ENCODE measurements at places on chromosomes 16 and 17.

DNA sequence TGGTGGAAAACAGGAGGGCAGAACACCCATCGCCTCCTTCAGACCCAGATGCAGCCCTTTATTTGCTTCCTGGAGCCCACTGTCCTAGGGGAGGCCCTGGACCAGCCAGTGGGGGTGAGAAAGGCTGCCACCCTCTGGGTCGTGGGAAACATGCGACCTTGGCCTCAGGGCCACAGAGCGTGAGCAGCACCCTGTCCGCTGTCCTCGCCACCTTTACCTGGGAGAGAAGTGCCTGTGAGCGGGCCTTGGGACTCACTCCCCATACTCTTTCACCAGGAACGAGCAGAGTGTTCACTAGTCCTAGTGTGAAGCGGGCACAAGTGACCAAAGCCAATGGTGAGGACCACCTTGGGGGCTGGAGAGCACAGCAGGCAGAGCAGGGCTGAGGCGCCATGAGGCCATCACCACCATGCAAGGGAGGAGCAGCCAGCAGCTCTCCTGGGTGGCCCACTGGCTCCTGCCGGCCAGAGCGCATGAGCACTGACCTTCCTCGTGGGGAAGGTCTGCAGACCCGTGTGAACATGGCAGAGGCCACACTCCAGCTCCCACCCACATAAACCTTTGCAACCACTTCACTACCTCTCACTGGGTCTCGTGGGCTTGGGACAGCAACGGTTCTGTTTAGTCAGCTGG, 8.5 kb downstream of the SMCR8 start:
- DNase-seq = no peak

- peak; percentile 72 for DNase-seq
Measured at GRCh38 chr17:72683506-72684404, 408.7 kb downstream of the SLC39A11 start.

DNA sequence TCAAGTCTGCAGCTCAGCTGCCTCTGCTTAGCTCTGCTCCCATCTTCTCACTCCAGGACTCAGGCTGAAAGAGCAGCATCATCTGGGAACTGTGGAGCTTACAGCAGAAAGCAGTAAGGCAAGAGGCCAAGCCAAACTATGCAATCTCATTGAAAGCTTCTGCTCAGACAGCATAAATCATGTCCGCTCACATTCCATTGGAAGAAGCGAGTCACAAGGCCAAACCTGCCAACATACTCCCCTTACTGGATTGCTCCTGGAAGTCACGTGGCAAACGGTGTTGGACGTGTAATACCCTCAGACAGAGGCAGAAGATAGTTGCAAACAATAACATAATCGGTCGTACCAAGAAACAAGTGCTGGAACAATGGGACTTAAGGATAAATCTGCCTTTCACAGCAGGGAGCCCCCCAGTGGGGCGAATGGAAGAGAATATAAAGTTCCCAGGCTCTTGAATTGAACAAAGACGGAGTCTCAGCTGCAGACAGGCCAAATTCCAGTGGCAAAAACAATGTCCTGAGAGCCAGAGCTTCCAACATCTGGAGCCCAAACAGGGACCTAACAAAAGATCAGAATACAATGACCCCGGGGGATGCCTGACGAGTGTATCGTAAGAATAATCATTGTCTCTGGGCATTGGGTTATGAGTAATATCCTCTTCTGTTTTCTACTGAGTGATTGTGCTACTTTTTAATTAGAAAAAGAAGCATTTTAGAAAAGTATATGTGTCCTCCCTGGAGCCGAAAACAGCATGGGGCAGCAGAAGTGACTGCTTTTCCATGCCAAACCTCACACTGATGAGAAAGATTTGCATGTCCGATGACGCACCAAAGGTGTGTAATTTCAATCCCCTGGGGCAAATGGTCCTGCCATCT, 68.4 kb downstream of the CMC2 start:
- peak; percentile 20 for DNase-seq

DNA sequence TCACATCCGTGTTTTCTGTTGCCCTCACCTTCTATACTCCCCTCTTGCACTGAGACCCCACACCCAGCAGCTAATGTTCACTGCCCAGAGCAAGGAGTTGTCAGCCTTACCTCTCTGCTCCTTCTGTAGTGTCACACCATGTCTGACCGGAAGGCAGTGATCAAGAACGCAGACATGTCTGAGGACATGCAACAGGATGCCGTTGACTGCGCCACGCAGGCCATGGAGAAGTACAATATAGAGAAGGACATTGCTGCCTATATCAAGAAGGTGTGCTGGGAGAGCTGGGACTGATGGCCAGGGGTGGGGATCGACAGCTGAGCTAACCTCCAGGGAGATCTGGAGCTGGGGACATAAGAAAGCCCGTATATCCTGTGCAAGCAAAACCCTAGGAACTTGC, 3.7 kb downstream of the DYNLL2 start:
- no peak for DNase-seq

GRCh38 chr17:81961087-81961511, at the start of gene NOTUM:
Gene NOTUM, minus strand, starts transcription at chr17:81961187. Its CDS starts 278 bp downstream, at chr17:81960909.
- peak; percentile 77 for DNase-seq

DNA sequence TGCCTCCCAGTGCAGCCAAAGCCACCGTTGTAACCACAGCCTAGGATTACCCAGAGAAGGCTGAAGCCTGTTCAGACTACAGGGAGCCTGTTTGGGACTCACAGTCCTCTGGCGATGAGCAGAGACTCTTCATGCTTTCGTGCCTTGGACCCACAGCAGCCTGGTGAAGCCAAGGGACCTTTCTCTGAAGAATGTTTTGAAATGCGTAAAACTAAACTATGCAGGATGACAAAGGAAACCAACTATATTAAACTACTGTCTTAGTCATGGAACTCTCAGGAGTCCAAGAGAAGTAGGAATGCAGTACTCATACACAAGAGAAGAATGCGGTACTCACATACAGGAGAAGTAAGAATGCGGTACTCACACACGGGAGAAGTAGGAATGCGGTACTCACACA, 20.9 kb downstream of the ABR start:
- DNase-seq = no peak

- DNase-seq = no peak
Measured at GRCh38 chr17:37293770-37294169, 82.0 kb upstream of the C17orf78 start.

DNA sequence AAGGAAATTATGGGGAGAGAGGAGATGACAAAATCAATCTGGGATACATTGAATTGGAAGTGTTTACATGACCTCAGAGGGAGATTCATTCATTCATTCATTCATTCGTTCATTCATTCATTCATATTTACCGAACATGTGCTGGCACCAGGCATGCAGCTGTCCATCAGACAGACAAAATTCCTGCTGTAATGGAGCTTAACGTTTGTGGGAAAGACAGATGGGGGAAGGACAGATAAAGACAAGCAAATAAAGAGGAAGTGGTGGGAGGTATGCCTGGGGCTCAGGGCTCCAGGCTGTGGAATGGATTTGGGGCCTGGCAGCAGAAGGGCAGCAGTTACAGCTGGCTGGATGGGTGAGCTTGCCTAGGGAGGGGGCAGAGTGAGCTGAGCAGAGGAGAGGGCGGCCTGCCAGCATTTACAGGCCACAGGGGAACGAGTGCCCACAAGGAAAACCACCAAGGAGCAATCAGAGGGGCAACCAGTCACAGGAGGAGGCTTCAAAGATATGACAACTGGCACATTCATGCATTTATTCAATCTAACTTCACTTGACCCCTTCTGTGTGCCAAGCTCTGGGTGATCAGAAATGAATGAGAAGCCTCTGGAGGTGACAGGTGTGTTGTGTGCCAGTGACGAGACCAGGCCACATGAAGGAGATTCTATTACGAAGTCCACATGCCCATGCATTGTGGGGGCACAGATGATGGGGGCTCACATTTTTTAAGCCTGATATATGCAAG, 48.5 kb downstream of the ARHGAP27 start:
- no peak for DNase-seq

- DNase-seq = no peak
Measured at GRCh38 chr17:57552114-57552624, 192.9 kb downstream of the CCDC182 start.

DNA sequence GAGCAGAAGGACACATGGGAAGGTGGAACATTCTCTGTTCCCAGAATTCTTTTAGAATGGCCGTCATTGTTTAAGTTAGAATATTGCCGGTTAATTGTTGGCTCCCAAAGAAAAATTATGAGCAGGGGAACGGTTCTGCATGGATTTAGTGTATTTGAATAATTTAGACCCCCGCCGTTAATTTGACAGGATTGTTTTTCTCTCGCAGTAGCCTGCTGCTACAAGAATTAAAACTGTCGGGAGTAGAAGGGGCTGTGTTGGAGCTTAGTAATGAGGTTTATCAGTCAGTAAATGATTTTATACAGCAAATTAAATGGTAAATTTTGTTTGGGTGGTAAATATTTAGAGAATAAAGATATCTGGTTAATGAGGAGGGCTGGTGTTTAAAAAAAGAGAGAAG, 431.2 kb upstream of the DYNLRB2 start:
- DNase-seq = no peak

DNA sequence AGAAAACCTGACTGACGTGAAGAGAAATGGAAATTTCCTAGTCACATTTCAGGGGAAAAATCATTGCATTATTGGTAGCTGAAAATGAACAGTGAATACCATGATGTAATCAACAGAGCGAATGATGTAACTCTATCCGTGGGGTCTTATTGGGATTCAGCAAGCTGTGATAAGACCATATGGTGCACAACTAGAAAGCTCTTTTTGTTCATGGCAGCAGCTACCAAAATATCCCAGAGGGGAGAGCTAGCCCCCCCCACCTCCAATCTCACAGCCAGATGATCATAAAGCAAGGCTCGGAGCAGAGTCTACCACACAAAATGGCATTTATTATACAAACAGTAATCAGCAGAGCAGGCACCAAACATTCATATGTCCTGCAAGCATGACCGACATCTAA, 22.2 kb upstream of the DNAH17 start:
- no peak for DNase-seq

DNA sequence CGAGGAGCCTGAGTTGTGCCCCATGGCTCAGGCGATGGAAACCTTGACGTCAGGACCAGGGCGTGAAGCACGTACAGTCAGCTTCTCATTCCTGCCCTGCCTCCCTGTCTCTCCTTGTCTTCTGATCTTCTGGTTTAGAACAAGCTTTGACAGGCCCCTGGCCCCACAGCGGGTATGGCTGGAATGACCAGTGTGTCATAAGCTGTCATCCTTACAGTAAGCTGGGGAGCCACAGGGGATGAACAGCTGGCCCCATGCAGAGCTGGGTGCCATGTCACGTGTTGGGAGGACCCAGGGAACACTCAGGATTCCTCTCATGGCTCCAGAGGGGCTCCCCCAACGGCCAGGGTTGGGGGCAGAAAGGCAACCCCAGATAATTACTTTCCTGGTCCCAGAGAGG, 157.6 kb upstream of the PLCG2 start:
- DNase-seq = no peak

DNA sequence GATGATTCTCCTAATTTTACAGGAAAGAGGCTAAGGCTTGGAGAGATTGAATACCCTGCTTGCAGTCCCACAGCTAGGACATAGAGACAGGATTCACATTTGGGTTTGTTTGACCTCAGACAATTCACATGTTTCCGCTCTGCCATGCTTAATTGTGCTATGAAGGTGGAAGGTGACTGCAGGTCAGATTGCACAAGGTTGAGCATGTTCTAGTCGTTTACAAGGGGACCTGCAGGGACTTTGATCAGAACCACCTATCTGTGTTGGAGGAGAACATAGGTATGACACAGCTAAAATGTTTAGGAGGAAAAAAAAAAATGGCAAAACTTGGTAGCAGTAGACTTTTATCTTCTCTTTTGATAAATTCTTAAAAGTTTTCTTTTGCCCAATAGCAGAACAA, 4.9 kb upstream of the ANKFN1 start:
- DNase-seq = no peak

DNA sequence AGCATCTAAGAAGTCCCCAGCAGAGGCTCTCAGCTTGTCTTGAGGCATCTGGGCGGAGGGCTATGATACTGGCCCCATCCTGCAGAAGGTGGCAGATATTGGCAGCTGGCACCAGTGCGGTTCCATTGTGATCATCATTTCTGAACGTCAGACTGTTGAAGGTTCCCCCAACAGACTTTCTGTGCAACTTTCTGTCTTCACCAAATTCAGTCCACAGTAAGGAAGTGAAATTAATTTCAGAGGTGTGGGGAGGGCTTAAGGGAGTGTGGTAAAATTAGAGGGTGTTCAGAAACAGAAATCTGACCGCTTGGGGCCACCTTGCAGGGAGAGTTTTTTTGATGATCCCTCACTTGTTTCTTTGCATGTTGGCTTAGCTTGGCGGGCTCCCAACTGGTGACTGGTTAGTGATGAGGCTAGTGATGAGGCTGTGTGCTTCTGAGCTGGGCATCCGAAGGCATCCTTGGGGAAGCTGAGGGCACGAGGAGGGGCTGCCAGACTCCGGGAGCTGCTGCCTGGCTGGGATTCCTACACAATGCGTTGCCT, at the start of gene CIITA:
TSS of gene CIITA (plus strand) at position 404 of the 543 bp plus-strand sequence. CDS start at position 533, 129 bp downstream.
- peak; percentile 18 for DNase-seq

DNA sequence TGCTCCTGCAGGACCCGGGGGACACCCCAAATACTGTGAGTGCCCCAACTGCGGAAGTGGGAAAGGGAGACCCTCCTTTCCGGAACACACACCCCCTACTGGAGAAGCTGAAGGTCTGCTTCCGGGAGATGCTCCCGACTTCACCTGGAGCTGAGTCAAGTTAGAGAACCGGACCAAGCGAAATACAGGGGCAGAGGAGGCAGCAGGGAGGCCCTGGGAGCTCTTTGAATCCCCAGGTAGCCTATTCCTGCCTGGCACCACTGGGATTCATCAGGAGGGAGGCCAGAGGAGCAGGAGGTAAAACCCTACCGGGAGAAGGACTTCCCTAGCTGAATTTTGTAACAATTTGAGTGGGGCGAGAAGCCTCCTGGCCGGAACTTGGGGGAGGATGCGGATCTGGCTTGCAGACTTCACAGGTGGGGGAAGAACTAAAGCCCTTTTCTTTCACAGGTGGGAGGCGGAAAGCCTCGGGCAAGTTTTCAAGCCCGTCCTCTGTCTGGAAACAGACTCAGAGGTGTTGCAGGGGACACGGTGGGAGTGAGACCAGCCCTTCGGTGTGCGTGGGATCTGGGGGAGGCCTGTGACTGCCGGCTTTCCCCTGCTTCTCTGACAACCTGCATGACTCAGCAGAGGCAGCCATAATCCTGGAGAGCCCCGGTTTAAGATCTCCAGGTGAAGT, 22.4 kb upstream of the TEKT1 start:
- DNase-seq = no peak

DNA sequence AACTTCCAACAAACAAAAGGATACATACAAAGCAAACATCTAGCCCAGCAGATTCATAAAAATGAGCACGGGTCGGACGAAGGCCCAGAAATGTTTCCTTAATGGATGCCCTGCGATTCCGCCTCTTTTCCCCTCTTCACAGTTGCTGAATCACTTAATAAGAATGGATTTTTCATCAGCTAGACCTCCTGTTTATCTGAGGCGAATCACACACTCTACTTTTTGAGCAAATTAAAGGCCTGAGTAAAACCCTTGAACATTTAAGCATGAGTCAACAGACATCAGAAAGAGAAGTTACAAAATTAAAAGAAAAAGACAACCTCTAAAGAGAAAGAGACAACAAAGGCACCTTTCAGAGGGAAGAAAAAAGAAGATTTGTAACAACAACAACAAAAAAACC, 44.7 kb downstream of the HS3ST3A1 start:
- no peak for DNase-seq

DNA sequence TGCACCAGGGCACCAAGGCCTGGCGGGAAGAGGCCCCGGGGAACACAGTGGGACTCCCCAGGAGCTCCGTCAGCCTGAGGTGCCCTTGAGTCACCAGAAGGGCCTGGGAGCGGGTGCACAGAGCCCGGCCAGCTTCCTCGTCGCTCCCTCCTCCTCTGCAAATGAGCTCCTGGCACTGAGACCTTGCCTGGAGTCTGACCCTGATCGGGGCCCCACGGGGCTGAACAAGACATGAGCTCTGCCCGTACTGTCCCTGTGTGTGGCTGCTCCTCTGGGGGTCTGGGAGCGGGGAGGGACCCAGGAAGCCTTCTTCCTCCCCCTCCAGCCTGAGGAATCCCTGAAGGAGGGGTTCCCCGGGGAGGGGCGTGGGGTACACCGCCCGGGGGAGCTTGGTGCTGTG, 36.4 kb upstream of the SSTR5 start:
- no peak for DNase-seq

Measured in SW480 (cell line).